ENCODE measurements at places on chromosomes 12 and 14.

DNA sequence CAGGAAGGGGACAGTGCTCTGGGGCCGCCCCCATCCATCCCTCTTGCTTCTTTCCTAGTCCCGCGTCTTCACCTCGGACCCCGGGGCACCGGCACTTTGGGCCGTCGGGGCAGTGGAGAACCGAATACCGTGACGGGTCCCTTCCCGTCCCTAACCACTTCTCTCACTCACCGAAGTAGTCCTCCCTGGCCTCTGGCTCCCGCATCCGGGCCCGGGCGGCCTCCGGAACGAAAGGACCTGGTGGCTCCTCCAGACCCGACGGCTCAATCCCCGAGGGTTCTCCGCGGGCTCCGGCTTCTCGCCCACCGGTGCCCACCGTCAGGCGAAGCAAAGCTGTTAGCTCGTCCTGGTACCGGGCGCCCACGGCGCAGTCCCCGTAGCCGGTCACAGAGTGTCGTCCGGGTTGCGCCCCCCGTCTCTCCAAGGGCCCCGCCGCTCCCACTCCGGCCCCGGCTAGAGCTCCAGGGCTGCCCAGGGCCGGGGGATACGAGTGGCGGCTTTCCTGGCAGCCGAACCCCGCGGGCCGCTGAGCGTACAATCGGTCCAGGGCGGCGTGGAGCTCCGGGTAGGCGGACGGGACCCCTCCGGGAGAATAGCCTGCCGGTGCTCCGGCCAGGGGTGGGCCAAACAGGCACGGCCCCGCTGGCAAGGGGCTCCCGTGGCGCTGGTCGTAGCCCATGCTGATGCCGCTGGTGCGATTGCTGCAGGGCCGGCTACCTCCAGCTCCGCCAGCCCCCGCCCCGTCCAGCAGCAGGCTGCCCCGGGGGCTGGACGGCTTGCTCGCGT, 1.1 kb downstream of the AJUBA start:
- DNase-seq: peak; percentile 70

DNA sequence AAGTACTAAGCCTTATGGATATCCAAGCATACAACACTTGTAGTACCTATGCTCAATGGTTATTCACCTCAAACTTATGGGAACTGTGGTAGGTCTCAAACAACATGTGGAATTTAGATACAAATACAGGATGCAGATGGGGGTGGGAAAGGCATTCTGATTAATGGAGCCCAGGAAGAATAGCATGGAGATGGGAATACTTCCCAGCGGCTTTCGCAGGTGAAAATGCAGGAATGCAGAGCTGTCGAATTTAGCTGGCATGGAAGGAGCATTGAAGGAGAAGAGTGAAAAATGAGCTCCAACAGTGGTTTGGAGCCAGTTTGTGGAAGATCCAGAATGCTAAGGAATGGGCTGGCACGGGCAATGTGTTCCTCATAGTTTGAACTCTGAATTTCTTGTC, 89.9 kb downstream of the NKX2-1 start:
- DNase-seq: no peak

DNA sequence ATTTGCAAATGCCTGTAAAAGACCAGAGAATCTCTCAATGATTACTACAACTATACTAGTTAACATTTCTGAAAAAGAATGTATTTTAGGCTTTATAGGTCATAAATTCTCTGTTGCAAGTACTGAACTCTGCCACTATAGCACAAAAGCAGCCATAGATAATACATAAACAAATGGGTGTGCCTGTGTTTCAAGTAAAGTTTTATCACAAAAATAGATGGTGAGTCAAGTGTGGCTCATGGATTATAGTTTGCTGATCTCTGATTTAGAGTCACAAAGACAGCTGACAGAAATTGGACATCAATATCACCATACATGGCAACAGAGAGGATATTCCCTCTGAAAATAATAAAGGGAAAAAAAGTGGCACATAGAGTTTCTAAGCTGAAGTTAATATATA, 68.1 kb downstream of the FSCB start:
- no peak for DNase-seq

DNA sequence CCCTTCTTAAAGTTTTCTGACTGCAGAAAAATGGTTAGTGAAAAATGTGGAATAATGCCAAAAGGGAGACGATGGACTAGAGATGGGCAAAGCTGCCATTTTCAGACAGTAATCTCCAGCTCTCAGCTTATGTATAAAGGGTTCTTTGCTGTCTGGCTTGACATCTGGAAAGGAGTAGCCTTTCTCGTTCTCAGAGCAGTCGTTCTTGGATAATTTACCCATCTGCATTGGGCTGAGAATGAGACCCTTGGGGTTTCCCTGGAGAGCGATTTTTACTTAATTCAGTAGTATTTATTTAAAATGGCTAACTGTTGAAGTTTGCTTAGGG, 1.2 kb downstream of the NUDT4 start:
- no peak for DNase-seq

DNA sequence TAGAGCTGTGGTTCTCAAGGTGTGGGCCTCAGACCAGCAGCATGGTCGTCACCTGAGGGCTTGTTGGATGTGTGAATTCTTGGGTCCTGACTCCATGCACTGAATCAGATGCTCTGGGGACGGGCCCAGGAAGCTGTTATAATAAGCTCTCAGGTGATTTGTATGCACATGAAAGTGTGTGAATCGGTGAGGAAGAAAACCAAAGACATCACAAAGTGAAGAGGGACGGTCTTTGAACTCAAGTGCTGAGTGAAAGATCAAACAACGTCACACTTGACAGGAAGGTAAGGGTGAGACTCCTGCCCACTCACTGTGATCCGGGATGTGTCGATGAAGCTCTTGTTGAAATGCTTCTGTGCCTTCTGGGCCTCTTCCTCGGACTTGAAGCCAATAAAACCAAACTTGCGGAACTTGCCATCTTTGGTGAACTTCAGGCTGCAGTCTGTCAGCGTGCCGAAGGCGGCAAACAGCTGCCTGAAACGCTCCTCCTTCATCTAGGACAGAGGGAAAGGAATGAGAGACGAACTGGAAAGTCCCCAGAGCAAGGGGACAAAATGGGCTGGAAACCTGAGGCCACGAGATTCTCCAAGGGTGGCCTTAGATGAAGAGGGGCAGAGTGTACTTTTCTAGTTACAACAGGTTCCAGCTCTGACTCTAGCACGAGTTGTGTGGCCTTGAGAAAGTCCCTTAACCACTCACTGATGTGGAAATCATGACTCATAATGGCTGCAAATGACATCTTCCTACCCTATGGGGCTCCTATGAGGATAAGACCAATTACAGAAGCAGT, 4.0 kb downstream of the RBM19 start:
- peak; percentile 67 for DNase-seq

DNA sequence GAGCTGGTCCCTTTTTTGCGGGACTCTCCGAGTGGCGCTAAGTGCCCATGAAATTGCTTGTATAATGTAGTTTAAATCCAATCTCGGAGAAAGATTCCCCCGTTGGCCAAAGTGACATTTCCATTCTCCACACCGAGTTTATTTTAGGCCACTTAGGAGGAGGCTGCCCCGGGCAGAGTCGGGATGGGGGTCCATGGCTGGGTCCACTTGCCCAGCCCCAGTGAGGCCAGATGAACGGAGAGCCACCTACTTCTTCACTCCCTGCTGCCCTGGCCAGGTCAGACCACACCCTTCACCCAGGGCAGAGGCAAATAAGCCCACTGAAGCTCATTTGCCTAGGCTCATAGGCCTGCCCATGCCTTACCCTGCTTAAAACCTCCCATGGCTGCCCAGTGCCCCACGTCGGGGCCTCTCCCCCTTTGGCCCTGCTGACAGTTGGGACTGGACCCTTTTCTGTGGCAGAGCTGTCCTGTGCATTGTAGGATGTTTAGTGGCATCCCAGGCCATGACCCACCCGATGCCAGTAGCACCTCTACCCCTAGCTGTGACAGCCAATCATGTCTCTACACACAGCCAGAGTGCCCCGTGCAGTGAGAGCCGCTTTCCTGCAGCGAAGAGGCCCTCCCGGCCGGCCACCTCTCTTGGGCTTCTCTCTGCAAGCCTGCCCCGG, 51.3 kb downstream of the FAM222A start:
- DNase-seq: peak; percentile 27

DNA sequence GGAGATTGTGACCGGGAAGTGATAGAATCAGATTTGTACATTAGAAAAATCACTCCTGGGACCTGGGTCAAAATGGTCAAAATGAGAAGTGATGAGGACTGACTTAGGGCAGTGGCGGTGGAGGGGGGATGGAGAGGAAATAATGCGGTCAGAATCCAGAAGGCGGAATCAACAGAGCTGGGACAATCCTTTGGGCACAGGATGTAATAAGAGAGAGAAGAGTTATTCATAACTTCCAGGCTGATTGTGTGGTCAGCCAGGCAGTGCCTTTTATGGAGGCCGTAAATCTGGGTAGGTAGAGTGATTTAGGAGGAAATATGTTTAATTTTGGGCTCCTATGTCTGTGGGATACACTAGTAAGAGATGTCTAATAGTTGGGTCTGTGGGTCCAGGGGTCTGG, 21.6 kb downstream of the FBXL14 start:
- no peak for DNase-seq

GRCh38 chr12:89742337-89743022, 33.8 kb upstream of the ATP2B1 start:
- no peak for DNase-seq

DNA sequence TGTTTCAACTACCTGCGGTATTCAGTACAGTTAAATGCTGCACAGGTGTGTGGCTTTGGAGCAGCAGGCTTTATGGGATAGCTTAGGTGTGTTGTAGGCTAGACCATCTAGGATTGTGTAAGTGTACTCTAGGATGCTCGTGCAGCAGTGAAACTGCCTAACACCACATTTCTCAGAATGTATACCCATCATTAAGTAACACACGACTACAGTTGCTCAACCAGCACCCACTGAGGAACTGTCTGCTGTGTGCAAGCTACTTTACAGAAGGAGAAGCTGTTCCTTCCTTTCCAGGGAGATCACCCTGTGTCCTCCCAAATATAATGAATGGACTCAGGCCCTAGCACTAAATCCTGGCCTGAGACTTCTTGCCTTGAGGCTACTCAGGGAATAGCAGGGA, 94.8 kb downstream of the SLC24A4 start:
- DNase-seq: no peak

GRCh38 chr14:37590428-37591139, 4.5 kb downstream of the FOXA1 start:
- no peak for DNase-seq

- DNase-seq: peak; percentile 95
Measured at GRCh38 chr14:105065280-105066228, at the start of gene GPR132. GPR132 (minus strand) TSS chr14:105065430; CDS start chr14:105055420, 10,010 bp downstream.

DNA sequence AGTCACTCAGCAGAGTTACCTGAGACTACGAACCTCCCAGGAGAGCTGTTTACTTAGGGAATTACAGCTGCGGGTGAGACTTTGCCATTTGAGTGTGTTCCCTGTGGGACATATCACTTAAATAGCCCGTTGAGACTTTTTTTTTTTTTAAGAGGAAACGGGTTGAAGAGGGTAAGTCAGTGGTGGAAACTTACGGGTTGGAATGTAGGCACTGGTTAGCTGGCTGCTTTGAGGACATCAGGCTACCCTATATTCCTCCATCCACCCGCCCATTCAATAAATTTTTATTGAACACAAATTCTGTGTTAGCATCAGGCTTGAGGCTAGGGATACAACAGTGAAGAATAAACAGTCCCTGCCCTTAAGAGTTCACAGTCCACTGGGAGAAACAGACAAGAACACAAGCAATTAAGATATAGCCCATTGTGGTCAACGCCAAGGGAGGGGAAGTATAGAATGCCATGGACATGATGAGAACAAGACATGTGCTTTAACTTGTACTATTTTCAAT, 88.1 kb upstream of the CPSF6 start:
- DNase-seq: no peak

GRCh38 chr14:38116895-38117294, 90.8 kb upstream of the SSTR1 start:
- DNase-seq: no peak

GRCh38 chr12:77226368-77226767, 161.0 kb upstream of the E2F7 start:
- no peak for DNase-seq

- DNase-seq: peak; percentile 83
Measured at GRCh38 chr14:104977681-104978653, at the start of gene AHNAK2. AHNAK2 (minus strand) TSS chr14:104978374; CDS start chr14:104978237, 137 bp downstream.

DNA sequence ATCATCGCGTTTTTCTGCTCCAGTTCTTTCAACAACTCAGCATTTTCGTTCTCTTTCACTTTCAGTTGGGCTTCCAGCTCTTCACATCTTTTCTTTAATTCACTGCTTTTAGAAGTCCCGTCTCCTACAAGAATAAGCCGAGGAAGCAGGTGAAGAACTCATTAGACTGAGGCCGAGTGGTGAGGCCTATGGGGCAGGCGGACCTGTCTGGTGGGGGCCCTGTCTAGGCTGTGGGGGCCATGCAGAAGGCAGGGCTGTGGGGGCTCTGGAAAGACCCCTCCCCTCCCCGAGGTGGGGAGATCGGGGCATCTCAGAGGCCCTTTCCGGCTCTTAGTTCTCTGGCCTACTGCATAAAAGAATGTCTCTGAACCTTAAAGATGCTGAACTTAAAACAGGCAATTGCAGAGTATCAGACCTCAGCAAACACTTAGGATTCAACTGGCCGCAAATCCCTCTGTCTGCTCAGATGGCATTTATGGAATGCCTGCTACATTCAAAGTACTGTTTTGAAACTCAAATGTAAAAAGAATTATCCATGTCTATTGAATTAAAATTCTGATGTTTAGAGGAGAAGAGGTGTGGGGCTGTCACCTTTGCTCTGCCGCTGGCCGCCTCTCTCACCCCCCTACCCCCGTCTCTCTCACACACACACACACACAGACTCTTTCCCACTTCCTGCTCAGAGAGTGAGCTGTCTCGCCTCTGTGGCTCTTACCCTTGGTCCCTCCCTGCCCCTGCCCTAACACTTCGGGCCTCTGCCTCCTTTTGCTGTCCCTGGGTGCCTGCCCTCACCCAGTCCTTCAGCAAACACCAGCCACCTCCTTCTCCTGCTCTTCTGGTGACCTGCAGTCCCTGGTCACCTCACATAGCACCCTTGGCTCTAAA, 34.7 kb downstream of the CCDC92 start:
- peak; percentile 70 for DNase-seq

- DNase-seq: no peak
Measured at GRCh38 chr12:98013560-98013959, 501.8 kb upstream of the TMPO start.

DNA sequence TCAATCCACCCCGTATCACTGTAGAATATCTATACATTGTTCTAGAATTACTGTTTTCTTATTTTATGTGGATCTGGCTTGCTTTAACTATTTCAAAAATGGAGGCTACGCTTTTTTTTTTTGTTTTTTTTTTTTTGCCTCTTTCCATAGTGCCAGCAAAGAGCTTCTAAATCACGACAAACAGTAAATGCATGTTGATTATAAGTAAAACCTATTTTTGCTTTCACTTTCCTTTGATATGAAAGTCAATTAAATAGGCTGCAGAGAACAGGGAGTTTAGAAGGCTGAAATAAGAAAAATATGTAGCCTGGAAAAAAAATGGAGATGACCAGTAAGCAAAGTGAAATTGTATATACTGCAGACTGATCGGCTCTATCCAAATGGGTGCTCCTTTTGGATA, 112.3 kb upstream of the AMIGO2 start:
- no peak for DNase-seq

DNA sequence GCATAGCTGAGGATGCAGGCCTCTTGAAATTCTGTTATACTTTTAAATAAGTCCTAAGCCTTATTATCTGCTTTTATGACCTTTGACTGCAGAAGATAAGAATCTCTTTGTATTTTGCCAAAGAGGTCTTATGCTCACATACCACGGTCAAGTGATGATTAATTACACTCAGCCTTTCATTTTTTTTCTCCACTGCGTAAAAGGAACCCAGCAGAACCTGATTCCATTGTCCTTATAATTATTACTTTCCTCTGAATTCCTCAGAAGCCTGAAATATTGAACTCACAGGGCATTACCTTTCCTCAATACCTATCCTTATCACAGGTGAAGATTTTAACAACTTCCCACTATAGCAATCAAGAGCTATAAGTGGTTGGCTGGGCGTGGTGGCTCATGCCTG, 498.7 kb upstream of the RPL10L start:
- no peak for DNase-seq
